Forelimb muscle (tissue), 1 donor: ENCODE measurements at places on chromosomes 7 and 10. TPM values are rescaled to one million over a fixed set of nuclear protein-coding genes. Genes with fewer than 3 reads are reported as not detected.

UPK3BL2 gene
- polyA plus RNA-seq = 13.4 TPM

CC2D2B gene
- polyA plus RNA-seq = 1.5 TPM

PKD2L1 gene
- not detected for polyA plus RNA-seq

ANKRD7 gene
- 0.33 TPM for polyA plus RNA-seq
